Dermis blood vessel endothelial cell (primary cell): ENCODE measurements at places on chromosomes 5 and 9. TPM values are rescaled to one million over a fixed set of nuclear protein-coding genes. Genes with fewer than 3 reads are reported as not detected.

GRCh38 chr9:124513376-124513994, 6.3 kb upstream of the NR5A1 start:
- DNase-seq, result no peak

- no peak for DNase-seq
Measured at GRCh38 chr5:122030251-122030650, 47.8 kb downstream of the LOX start.

DNA sequence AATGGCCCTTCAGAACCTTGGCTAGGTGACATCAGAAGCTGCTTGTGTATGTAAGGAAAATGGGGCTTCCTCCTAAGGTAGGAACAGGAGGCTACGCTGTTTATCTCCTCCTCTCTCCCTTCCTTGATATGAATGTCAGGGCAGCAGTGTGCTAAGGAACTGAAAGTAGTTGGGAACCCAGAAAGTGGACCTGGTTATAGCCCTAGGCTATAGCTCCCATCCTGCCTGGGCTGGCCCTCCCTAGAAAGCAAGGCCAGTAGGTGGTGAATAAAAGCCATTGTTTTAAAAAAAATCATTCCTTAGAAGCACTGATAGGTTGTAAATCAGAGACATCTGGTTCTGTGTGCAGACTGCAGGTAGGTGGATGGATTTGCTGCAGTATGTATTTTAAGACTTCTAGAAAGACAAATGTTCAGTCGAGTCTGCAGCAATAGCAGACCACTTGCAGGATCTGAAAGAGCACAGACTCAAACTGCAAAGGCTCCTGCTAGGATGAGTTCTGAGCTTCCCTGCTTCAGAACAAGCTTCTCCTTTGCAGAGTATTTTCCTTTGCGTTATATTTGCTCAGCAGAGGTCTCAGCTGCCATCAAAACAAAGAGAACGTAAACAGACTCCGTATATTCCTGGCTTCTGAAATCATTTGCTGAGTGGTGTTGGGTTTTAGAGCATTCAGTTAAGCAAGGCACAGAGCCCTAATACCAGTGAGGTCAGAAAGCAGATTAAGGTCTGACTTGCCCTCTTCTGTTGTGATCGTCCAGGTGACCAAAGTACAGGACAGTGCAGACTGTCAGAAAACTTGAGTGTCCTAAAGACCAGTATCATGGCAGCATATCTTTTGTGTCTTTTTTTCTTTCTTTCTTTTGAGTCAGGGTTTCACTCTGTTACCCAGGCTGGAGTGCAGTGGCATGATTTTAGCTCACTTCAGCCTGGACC, 20.1 kb upstream of the CFAP157 start:
- DNase-seq, result no peak

DNA sequence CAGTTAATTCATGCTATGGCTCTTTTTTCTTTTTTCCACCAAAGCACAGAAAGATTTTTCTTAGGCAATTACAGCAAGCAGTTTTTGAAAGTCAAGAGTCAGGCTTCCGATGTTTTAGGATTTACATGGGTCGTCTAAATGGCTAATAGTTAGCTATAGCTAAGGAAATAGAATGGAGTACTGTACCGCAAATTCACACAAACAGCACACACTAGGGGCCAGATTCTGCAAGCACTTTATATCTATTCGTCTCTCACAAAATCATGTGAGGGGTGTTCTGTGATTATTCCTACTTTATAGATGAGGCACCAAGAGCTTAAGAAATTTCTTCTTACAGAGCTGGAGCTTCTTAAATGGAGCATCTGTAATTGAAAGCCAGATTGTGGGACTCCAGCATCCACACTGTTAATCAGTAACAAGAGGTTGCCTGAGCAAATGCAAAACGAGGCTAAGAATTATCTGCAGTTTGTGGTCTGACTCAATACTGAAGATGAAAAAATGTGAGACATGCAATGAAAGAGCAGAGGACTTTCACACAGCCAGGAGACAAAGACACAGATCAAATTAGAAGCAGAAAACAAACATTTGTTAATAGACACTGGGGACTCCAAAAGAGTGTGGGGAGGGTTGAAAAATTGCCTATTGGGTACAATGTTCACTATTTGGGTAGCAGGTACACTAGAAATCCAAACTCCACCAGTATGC, 62.7 kb upstream of the CTXN3 start:
- DNase-seq, result no peak

DNA sequence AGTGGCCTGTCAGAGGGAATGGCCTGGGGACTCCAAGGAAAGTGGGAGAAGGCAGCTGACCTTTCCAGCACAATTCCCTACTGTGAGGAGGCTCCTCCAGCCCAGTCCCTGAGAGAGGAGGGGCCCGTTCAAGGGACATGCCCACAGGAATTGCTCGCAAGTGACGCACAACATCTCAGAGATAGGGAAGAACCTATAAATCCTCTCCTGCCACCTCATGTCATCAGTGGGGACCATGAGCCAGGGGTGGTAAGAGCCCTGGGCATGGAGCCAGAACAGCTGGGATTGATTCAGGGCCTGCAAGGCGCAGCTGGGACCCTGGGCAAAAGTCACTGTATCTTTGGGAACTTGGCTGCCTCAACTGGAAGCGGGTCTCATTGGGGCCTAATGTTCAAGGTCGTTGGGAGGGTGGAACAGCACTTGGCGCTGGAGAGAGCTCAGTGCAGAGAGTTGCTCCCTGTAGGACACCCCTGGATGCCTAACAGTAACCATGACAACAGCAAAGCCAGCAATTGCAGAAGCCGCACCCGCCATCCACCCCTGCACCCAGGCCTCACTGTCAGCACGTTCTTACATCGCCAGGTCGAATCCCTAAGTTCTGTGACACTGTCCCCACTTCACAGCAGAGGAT, 41.3 kb upstream of the ORM1 start:
- DNase-seq, result no peak

Gene CCNO
- total RNA-seq, result not detected in 2 replicates

DNA sequence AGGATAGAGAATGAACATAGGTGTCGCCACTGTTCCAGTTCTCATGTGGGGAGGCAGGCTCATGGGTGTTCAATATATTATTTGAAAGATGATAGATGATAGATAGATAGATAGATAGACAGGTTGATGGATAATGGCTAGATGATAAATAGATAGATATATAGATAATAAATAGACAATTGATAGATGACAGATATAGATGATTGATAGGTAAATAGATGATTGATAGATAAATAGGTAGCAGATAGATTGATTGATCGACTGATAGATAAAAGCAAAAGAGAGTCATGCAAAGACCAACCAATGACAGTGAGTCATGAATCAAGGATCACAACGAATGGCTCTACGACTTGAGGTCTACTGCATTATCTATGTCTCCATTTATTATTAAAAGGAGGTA, 30.4 kb downstream of the SPARC start:
- no peak for DNase-seq

Gene NMUR2
- not detected in 2 replicates for total RNA-seq

Gene ST6GALNAC4
- 50.0 and 98.0 TPM in 2 replicates for total RNA-seq

Gene PIP5K1B
- total RNA-seq, result 0.05 TPM in 1 of 2 replicates, not detected in the other

- no peak for DNase-seq
Measured at GRCh38 chr5:2240118-2240904, 357.6 kb upstream of the IRX4 start.

DNA sequence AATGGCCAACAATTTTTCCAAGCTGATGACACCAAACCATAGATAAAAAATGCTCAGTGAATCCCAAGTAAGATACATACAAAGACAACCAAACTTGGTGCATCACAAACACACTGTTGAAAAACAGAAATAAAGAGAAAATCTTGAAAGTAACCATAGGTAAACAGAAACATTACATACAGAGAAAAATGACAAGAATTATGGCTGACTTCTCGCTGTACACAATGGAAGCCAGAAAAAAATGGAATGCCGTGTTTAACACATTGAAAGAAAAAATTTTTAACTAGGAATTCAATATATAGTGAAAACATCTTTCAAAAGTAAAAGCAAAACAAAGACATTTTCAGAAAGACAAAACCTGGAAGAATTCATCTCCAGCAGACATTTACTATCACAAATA, 20.6 kb downstream of the DAP start:
- no peak for DNase-seq

Gene PDE6A
- 0.05 TPM in 1 of 2 replicates, not detected in the other for total RNA-seq

DNA sequence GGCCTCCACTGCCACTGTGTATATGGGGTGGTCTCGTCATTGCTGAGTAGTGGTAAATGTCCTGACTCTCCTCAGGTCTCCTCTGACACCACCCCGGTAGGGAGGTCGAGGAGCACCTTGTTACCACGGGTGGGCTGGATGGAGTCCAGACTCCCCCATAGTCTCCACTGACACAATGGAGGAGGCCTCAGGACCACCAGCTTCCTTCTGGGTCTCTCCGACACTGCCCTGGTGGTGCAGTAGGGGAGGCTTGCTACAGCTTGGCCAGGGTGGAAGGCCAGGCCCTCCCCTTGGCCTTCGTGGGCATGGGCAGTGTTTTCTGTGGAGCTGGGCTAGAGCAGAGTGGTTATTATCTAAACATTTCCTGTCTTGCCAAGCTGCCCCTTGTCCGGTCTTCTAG, 15.4 kb upstream of the SH3PXD2B start:
- no peak for DNase-seq

GRCh38 chr9:1513105-1513504, 462.9 kb downstream of the DMRT2 start:
- no peak for DNase-seq

DNA sequence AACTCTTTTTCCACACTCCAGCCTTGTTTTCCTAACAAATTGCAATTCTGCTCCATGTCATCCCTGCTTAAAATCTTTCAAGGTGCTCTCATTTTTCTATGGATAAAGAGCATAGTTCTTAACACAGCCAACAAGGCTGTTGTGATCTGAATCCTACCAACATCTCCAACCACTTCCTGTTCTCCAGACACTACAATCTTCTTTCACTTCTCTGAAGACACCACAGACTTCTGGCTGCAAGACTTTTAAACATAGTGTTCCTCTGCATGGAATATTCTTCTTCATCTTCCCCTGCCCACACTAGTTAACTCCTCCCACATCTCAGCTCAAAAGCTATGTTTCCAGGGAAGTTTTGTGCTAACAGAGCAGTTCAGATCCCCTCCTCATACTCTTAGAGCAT, 404.8 kb downstream of the MAN2A1 start:
- no peak for DNase-seq

Gene RPL7A
- 1,936 and 2,833 TPM in 2 replicates for total RNA-seq

Gene HRH2
- 0.05 TPM in 1 of 2 replicates, not detected in the other for total RNA-seq
